Urinary bladder (tissue), 4 donors: ENCODE measurements at places on chromosomes 7 and 10. TPM values are rescaled to one million over a fixed set of nuclear protein-coding genes. Genes with fewer than 3 reads are reported as not detected.

DDX50 gene
- 63.4 TPM for total RNA-seq

DNA sequence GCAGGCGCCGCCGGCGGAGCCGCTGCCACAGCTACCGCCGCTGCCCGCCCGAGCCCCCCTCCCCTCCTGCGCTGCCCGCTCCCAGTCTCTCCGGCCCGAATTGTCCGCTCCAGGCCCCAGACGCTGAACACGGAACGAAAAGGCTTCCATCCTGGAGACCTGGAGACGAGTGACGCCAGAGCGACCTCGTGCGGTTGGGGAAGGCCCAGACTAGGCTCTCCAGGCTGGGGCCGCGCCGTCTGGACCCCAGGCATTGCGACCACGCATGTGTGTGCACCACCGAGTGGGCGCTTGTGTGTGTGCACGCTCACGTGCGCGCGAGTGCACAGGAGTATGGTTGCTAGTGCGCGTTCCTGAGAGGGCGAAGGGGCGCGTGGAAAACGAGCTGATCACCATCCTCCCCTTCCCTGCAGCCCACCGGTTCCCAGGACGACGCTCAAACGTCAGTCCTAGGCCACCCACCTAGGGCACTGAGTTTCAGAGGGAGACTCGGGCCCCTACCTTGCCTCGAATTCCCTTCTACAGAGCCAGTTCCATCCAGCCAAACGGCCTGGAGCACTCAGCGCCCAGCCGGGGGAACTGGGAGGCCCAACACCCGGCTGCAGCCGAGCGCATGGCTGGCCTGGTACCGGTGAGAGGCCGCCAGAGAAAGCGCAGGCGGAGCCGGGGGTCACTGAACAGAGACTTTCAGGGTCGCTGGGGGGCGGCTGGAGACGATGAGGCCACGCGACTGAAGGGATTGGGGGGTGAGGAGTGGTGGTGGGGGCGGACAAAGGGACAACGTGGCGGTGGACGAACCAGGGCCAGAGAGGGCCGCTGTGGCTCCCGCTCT lies 11.6 kb downstream of the LBX1 start:
- DNase-seq = no peak

GRCh38 chr7:88545663-88546062 lies 213.8 kb upstream of the ZNF804B start:
- DNase-seq = no peak

ZC3HAV1 gene
- 39.5 TPM for total RNA-seq

COL13A1 gene
- 9.2 TPM for total RNA-seq

CREB5 gene
- 53.5 TPM for total RNA-seq

DNA sequence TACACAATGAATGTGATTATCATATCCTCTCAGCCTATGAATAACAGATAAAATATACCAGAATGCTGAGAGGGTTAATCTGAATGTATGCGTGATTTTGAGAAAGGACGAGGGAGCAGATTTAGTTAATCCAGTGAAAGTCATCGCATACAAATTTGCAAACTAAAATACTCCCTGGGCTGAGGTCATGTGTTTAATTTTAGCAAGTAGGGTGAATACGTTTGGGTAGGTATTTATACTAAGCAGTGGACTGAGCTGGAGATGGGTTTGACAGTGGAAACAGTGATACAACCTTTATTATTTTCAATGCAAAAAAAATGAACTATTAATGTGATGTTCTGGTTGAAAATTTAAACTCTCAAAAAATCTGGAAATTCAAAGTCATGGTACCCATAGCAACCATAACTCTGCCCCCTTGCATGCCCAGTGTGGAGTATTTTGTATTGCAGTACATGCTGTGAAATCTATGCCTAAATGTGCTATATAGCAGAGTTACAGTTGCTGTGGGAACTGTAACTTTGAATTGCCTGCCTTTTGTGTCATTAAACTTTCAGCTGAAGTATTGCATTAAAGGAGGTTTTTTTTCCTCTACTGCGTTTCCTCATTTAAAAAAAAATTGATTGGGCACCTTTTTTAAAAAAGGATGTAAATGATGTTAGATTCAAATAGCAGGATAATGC lies 9.5 kb upstream of the ARID5B start:
- no peak for DNase-seq

DNA sequence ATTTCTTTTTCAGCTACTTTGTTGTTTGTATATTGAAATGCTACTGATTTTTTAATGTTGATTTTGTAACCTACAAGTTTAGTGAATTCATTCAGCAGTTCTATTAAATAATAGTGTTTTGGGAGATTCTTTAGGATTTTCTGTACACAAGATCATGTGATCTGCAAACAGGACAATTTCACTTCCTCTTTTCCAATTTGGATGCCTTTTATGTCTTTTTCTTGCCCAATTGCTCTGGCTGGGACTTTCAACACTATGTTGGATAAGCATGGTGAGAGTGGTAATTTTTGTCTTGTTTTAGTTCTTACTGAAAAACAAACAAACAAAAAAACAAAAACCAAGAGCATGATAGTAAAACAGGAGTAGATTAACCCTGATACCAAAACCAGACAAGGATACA lies 316.2 kb downstream of the ATRNL1 start:
- no peak for DNase-seq

ACBD5 gene
- 24.9 TPM for total RNA-seq

DNA sequence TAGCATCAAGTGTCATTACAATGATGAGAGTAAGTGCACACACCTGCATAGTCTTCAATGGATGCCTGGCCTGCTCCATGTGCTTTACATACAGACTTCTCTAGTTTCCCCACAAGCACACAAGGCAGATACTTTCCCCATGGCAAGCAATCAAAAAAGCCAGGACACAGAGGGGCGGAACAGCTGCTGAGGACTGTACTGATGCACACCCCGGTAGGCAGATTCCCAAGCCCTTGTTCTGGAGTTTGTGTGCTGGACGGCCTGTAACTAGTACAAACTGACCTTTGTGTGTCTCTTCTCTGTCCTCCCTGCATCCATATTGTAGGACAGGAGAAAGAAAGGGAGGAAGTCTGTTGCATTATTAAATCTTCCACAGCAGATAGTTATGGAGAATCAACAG lies 25.8 kb downstream of the UBE2D4 start:
- DNase-seq = no peak

GRCh38 chr7:32533276-32534029 lies 38.2 kb downstream of the AVL9 start:
- DNase-seq = no peak

NEUROD6 gene
- total RNA-seq = not detected

DNA sequence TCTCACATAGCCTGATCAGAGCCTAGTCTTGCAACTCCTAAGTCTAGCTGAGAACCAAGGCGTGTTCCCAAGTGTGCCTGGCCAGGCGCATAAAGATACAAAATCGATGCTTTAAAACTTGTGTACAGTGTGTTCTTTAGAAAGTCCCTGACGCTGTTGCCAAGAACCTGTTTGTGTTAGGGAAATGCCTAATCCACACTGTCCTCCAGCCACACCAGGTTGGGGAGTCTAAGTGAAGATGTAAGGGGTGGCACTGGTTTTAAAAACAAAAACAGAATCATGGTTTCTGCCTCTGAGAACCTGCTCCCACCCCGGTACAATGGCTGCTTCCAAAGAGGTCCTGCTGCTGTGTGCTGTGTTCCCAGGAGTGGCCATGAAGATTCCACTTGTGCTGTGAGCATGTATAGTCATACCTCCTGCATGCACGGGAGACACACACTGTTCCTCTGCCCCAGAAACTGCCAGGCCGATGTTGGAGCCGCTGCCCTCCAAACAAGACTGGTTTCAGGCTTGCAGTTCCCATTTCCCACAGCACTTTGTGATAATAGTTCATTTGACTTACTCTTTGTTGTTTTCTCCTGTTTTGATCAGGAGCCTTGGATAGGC lies 88.5 kb downstream of the CCNY start:
- DNase-seq = no peak

GRCh38 chr10:63375458-63375857 lies 90.3 kb downstream of the JMJD1C start:
- no peak for DNase-seq

DNA sequence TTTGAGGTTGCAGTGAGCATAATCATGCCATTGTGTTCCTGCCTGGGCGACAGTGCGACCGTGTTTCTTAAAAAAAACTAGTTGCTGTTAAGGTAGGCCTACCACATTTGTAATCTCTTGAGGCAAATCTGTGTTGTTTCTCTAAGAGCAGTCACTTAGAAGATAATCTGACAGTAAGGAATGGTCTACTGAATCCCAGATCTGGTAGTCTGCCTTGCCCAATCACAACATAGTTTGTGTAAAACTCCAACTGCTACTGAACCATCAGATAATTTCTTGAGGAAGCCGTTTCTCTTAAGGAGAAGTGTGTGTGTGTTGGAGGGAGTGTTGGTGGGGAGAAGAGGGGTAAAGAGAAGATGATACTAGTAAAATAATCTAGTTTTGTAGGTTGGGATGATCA lies 5.0 kb downstream of the NRF1 start:
- DNase-seq = no peak

DNA sequence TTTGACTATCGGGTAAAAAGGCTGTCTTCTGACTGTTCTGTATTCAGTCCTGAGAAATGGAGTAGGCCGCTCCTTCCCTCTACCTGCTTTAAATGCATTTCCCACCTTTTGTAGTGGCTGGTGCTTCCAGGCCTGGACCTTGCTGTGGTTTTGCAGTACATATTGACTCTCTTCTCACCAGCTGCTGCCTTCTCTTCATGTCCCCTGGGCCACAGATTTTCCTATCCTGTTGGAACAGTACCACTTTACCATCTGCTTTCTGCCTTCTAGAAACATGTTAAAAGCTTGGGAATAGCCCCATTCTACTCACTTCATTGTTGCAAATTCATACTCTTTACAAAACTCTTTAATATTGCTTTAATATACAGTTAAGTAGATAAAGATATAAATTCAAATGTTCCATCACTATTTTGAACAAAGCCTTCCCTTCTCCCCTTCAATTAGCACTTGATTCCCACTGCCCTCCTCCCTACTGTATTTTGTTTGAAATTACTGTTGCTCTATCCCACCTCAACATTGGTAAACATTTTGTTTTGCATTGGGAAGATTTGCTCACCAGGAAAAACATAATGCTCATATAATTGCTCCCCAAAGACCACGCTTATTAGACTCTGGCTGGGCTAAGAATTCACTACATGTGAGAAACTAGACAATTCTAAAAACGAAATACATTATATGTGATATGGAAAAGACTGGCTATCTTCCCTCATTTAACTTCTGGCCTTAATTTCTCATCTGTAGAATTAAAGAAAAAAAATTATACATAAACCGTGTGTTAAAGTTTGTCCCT lies 17.3 kb upstream of the SEMA3C start:
- DNase-seq = no peak

DNA sequence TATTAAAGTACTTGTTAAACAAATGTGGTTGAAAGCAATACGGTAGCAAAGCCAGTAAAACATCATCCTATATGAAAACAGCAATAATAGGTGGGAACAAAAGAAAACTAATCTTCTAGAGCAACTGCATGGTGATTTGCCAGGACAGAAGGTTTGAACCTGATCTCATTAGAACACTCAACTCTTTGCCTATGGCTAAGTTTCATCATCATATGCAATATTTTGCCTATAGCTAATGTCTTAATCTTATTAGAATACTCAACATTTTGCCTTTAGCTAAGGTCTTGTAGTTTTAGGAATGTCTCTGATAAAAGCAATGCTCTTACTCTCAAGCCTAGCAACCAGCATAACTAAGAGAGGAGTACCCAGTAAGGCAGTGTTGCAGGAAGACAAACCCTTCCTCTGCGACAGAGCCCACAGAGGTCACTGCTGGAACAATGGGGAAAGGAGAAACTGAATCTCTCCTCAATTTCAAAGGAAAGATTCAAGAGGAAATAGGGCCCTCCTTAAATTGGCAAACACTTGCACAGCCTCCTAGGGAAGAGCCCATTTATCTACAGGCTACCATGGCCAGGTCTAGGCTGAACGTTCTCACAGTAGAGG lies 38.3 kb downstream of the CADPS2 start:
- no peak for DNase-seq

- DNase-seq = no peak
These were observed 183.2 kb upstream of the LYZL1 start for GRCh38 chr10:29105516-29106215.

DNA sequence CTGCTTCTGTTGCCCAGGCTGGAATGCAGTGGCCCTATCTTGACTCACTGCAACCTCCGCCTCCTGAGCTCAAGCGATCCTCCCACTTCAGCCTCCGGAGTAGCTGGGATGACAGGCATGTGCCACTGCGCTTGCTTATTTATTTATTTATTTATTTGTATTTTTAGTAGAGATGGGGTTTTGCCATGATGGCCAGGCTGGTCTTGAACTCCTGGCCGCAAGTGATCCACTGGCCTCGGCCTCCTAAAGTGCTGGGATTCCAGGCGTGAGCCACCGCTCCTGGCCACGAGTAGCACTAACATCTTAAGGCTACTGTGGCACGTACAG lies 70.9 kb downstream of the CARD11 start:
- no peak for DNase-seq

VSTM4 gene
- total RNA-seq = 60.2 TPM

GRCh38 chr7:16399916-16400892 lies 21.1 kb downstream of the CRPPA start:
- DNase-seq = no peak

PPP1R9A gene
- 28.6 TPM for total RNA-seq

DNA sequence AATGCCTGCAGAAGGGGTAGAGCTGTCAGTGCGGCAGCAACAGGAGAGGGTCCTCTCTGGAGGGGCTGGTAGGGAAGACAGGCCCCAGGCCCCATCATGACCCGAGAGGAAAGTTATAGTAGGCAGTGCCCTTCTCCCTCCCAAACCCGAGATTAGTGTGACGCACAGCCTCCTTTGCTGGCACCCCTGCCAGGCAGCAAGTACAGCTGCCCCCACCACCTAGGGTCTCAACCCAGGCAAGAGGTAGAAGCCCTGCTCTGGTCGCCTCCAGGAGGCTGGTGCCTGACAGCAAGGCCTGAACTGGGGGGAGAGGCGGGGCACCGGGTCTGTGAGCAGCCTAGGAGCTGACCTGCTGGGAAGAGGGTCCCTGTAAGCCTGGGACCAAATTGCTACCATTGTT lies 15.5 kb downstream of the LOXL4 start:
- no peak for DNase-seq

ITIH5 gene
- total RNA-seq = 97.6 TPM

DNA sequence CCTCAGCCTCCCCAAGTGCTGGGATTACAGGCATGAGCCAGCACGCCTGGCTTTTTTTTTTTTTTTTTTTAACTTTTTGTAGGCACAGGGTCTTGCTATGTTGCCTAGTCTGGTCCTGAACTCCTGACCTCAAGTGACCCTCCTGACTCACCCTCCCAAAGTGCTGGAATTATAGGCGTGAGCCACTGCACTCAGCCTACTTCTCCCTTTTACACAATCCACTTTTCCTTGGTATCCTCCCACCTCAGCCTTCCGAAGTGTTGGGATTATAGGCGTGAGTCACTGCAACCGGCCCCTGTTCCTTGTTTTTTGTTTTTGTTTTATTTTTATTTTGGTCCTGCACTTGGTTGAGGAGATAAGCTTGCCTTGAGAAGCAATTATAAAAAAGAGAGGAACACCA lies 75.9 kb upstream of the KMT2C start:
- DNase-seq = no peak

DNA sequence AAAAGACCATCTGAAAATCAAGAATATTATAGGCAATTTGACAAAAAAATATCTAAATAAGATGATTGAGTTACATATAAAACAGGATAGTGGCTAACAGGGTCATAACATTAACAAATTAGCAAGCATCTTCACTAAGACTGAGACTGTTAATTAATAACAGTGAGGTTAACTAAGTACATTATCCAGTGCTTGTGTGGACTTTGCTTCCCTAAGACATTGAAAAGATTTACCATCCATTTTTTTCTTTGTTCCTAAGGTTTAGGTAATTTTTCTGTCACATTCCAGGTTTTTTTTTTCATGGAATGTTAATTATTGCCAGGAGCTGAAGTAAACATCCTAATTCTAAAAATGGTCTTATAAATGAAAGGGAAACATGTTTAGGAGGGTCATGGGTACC lies 227.6 kb downstream of the ANKRD7 start:
- DNase-seq = no peak
